Stimulated activated CD8-positive, alpha-beta memory T cell treated with anti-CD3 and anti-CD28 coated beads, Interleukin-2, amount 100 ng/mL, for 48 hours (primary cell): ENCODE measurements at places on chromosomes 12 and 14.
A peak's percentile ranks its signal among the peaks of the same experiment; 100 is the strongest.

DNA sequence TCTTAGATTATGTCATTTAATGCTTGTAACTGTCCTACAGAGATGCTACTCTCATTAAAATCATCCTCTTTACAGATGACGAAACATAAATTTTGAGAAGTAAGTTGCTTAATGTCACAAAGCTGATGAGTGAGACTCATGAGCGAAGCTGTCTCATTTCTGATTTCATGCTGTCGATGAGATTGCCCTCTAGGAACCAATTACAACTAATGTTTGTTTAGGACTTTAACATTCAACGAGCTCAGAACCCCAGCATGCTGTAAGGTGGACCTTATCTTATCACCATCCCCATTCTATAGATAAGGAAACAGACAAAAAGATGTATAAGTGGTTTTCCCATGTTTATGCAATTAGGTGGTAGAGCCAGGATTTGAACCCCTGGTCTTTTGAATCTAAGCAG, 23.1 kb downstream of the BHLHE41 start:
- no peak for DNase-seq

DNA sequence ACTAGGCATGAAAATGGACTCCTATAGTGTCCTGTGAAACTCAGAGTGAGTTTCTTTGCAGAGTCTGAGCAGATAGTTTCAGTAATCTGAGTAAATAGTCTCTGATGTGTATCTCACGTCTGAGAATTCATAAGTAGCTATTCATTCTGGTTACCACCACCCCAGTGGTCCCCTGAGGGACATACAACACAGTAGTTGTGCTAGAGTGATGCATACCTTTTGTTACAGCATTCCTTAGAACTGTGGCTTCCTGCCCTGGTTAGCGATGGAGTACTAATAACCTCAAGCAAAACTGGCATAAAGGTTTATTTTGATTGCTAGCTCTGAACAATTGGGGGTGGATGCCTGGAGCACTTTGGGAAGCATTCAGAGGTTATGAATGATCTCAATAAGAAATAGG, 114.7 kb downstream of the DAAM1 start:
- DNase-seq = no peak

DNA sequence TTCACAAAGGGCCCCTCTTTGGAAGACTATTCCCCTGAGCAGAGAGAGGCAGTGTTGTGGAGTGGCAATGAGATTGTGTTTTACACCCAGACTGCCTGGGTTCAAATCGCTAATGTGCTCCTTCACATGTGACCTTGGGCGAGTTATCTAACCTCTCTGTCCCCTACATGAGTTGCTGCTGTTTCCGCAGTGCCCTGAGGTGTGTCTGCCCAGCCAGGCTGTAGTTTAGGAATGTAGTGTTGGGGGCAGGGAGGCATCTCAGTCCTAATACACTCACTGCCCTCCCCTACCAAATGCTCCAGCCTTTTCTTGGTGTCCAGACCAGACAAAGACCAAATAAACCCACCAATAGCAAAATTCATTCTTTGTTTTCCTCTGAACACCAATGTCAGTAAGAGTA, 78.6 kb downstream of the SLC24A4 start:
- DNase-seq = no peak

- DNase-seq = no peak
These were observed 176.2 kb upstream of the PDZRN4 start for GRCh38 chr12:41011939-41012338.

GRCh38 chr12:19834592-19834991, 395.3 kb downstream of the AEBP2 start:
- DNase-seq = no peak

- no peak for DNase-seq
These were observed 27.7 kb upstream of the KLRD1 start for GRCh38 chr12:10279937-10280336.

- DNase-seq = no peak
These were observed 503.0 kb upstream of the LMO3 start for GRCh38 chr12:17108877-17109541.

GRCh38 chr12:32502693-32503502, 103.5 kb downstream of the FGD4 start:
- DNase-seq = no peak

GRCh38 chr14:96592591-96593386, 90.6 kb downstream of the PAPOLA start:
- peak; percentile 47 for DNase-seq

DNA sequence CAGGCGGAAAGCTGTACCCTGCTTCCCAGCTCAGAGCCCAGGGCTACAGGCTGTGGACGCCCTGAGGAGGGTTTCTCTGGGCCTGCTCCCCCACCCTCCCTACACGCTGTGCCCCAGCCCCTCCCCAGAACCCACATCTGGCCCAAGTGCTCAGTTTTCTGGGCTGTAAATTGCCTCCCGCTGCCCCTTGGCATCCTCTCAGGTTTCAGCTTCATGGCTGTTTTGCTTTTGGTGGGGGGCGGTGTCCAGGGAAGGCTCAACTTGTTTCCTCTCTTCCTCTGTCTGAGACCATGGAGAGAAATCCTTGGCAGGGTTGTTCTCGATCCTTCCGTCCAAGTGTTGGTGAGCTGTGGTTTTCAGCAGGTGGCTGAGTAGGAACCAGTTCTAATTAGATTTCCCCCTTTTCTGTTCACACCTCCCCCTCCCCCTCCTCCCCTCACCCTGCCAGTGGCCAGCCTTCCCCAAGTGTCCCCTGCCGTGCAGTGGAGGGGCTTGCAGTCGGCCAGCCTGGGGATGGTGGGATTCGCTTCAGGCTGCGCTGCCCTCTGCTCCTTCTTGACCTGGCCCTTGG, 61.8 kb downstream of the TSPAN9 start:
- no peak for DNase-seq

- no peak for DNase-seq
These were observed 41.9 kb downstream of the TTC6 start for GRCh38 chr14:37637341-37637740.

- DNase-seq = no peak
These were observed 34.2 kb upstream of the PLEKHA5 start for GRCh38 chr12:19095331-19095730.
